ENCODE measurements at places on chromosomes 7 and 10.

DNA sequence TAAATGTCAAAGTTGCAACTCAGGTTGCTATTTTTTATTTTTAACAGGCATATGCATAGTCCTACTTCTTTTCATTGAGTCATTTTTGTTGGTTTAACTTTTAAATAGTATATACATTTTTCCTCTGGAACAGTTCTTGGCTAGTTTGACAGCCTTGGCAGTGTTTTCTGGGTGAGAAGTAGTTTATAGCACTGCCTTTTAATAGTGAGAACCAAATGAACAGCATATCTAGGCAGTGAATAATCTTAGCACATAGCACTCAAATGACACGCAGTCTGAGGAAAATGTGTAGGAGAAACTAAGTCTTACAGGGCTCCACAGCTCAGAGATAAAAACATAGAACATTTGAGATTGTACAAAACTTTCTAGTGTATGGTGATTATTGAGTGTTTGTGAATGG, 265.5 kb upstream of the POT1 start:
- no peak for DNase-seq

DNA sequence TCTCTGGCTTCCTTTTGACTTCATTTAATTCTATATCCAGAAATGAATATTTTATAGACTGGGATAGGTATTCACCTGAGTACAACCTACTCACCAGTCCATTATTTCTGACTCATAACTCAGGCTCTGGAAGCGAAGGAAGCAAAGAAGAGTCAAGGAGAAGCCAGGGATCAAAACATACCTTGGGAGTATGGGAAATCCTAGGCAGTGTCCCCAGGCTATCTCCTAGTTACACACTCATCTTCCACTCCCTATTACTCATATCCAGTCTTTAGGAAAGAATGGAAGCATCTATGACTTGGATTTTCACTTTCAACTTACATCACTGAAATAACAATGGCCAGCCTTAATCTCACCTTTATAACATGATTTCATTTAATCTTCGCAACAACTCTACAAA, 40.9 kb upstream of the ELAPOR2 start:
- no peak for DNase-seq

DNA sequence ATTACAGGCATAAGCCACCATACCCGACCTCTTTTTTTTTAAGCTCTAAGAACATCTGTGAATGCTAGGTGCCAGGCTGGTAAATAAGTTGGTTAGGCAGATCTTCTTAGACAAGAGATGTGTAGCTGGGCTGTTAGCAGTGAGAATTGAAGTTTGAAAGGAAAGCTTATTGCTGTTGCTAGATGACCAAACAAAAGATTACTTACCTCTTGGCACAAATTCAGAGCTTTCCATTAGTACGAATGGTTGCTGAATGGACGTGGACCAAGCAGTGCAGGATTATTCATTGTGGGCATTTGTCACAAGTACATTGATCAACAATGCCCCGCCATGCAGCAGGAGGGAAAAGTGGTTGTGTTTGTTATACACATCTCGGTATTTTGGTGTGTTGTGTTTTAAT, 131.2 kb downstream of the GFRA1 start:
- no peak for DNase-seq

- no peak for DNase-seq
These were observed 79.5 kb upstream of the GPR141 start for GRCh38 chr7:37604078-37604477.

GRCh38 chr10:112517451-112517862, 70.4 kb downstream of the VTI1A start:
- DNase-seq, result no peak

GRCh38 chr10:67277402-67277801, 351.6 kb downstream of the LRRTM3 start:
- DNase-seq, result no peak

GRCh38 chr7:120272701-120273475, at the start of gene KCND2:
Gene KCND2, plus strand, starts transcription at chr7:120273175.
- DNase-seq, result no peak

DNA sequence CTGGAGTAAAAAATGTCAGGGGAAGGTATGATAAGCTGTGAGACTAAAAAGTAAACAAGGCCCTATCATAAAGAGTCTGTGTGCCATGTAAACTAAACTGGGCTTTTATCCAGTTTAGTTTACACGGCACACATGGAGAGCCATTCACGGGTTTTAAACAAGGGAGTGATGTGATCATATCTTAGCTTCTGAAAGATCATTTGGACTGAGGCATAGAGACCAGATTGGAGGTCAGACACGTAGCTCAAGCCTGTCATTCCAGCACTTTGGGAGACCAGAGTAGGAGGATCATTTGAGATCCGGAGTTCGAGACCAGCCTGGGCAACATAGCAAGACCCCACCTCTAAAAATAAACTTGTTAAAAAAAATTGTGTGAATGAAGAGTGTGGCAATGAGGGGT, 50.1 kb downstream of the SKIDA1 start:
- no peak for DNase-seq

GRCh38 chr7:22864301-22864700, 41.7 kb upstream of the TOMM7 start:
- no peak for DNase-seq

GRCh38 chr7:113921363-113921762, 2.6 kb upstream of the PPP1R3A start:
- no peak for DNase-seq
